ENCODE measurements at places on chromosomes 7 and 10.
A peak's percentile ranks its signal among the peaks of the same experiment; 100 is the strongest.

DNA sequence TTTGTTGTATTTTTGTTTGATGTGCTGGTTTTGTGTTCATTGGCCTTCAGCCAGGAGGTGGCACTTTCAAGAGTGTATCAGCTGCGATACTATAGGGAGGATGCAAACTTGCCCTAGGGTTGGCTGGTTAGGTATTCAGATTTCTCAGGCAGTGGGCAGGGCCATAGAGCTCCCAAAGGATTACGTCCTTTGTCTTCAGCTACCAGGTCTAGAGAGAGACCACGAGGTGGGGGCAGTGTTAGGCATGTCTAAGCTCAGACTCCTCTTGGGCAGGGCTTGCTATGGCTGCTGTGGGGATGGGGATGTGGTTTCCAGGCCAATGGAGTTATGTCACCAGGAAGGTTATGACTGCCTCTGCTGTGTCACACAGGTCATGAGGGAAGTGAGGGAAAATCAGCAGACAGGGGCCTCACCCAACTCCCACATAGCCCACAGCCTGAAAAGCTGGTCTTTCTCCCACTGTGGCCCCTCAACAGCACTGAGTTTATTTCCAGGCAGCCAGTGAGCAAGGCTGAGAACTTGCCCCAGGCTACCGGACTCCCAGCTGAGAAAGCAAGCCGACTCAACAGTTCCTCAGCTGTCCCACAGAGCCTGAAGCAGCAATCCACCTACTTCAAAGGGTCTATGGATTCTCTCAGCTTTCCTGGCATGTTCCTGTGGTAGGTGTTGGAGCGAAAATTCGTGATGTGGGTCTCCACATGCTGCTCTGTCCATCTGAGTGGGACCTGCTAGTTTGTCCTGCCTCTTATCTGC lies 227.4 kb upstream of the COBL start:
- no peak for DNase-seq

DNA sequence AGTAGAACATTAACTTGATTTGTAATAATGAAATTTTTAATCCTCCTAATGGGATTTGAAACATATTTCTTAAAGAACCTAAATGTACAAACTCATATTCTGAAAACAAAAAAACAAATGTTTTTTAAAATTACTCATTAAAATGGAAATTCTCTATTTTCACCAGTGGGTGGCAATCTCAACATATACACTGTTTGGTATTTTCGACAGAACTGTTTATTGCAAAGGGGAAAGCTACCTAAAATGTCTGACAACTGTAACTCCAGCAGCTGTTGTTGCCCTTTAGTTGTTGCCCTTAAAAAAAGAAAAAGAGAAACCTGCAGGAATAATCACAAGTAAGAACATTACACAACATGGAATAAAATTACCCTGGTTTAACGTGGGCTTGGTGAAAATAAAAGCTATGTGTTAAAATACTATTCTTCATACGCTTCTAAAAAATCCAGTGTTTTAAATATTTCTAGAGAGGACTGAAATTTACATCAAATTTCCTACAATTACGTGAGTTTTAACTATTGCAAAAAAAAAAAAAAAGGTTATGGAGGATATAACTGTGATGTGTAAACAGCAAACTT lies 54.5 kb downstream of the COL1A2 start:
- no peak for DNase-seq

GRCh38 chr7:14639801-14640200 lies 262.8 kb downstream of the DGKB start:
- DNase-seq, result no peak

DNA sequence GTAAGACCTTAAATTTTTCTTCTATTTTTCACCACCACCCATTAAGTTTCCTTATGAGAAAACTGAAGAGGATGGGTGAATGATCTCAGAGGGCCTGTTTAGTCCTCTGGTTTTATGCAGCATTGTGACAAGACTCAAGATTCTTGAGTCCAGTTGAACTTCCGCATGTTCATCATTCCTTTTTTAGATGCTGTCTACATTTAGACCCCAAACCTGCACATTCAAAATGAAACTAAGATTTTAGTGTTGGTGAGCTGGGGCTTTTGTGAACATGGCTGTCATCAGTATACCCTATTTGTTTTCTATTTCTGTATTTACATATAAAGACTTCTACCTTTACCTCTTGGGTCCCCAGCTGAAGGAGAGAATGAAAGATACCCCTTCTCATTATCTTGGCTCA lies 31.1 kb downstream of the NET1 start:
- no peak for DNase-seq

DNA sequence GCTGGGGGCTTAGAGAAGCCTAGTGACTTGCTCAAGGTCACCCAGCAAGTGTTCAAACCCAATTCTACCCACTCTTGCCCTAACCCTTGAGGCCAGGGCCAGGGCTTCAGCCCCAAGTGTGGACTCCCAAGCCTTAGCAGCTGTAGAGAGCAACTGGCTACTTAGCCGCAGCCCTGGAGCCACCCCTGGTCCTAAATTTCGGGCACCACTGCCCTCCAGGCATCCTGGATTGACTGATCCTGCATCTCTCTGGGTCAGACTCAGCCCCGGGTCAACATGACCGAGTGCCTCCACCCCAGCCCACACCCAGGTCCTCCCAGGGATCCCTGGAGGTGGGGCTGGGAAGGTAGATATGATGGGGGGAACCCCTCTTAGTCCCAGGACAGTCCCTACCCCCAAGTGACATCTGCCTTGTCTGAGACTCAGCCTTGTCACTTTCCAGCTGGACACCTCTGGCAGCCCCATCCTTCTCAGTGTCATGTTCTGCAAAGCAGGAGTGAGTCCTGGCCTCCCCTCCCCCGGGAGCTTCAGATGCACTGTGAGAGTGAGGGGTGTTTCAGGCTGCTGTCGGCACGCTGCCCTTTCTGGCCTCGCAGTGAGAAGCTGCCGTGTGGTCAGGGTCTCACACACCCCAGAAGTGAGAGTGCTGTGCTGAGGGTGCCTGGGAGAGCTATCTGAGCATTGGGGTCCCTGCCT lies 89.8 kb downstream of the ZMIZ1 start:
- no peak for DNase-seq

DNA sequence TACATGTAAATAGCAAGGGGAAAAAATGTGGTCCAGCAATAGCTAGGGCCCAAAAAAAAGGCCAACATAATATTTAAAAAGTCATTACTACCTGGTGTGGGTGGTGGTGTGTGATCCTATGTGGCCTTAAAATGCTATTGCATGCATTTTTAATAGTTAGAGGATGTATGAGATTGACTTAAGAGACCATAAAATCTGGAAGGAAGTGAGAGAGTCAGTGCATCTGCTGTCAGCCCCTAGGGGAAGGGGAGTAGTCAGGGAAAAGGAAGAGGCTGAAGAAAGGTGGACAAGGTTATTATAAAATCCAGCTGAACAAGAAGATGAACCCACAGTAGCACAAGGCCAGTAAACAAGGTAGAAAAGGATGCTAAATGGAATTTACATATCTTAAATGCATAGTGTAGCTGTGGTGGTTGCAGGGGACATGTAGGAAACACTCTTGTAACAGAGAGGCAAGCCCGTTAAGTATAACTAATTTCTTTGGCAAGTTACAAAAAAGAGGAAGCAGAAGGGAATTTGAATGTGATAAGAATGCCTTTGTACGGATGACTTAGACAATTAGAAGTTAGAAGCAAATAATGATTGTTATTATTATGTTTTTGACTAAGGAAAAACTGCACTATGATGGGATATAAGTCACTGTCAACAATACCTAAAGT lies 11.9 kb upstream of the NDUFA5 start:
- no peak for DNase-seq

DNA sequence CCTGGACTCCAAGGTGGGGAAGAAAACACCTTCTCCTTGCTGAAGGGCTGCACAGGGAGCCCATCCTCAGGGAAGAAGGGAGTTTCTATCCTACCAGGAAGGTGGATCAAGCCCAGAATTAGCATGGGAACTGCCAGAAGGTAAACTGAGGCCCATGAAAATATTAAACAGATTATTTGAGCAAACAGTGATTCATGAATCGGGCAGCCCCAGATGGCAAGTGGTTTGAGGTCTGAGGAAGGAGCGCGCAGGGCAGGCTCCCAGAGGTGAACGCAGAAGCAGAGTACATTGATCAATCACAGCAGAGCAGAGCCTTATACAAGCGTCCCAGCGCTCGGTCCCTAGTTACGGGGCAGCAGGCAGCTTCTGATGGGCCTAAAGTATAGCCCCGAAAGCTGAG lies 35.8 kb upstream of the PROSER2 start:
- no peak for DNase-seq

- no peak for DNase-seq
These were observed 29.0 kb upstream of the IL6 start for GRCh38 chr7:22697876-22698606.

DNA sequence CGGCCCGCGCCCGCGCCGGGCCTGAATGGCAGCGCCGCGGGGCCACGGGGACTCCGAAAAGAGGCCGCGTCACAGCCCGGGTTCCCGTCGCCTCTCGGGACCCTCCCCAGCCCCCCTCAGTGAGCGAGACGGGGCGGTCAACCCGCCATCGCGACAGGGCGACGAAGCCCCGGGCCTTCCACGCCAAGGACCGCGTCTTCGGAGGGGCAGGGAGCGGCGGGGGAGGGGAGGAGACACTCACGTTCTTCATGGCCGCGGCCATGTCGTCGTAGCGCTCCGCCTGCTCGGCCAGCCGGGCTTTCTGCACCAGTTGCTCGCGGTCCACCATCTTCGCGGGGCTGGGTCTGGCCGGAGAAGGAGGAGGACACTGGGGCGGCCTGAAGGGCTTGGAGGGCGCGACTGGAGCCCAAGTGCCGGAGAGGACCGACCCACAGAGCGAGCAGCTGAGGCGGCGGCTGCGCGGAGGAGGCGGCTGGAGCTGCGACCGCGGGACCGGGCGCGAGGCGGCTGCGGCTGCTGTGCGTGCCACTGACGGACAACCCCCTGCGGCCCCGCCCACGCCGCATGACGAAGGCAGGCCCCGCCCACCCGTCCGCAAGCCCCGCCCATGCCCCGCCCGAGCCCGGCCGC lies at the start of gene YWHAG:
Gene YWHAG, minus strand, starts transcription at position 511 of the 630 bp plus-strand sequence. Its CDS starts 183 bp downstream, at position 328.
- peak; percentile 78 for DNase-seq
